ENCODE measurements at places on chromosomes 1 and 21.

DNA sequence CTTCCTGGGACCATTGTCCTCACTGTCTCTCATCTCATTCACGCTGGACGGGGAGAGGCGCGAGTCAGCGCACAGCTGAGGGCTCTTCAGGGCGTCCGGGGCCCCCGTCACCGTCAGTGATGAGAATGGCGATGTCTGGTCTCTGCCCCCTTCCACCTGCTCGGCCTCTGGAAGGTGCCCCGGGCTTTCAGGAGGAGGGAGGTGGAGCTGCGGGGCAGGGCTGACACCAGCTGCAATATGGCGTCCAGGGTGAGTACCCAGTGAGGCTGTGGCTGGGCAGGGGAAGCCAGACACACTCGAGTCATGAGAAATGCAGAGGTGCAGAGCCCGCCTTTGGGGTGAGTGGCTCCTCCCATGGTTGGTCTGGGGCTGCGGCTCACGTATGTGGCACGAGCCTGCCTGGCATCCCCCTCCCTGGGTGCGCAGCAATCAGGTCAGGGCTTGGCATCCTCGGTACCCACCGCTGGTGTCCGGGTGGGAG lies 15.1 kb downstream of the MORN1 start:
- DNase-seq = no peak

- DNase-seq = no peak
These were observed 52.3 kb upstream of the DNAJC6 start for GRCh38 chr1:65256860-65257708.

GRCh38 chr1:226951286-226952117 lies 11.4 kb downstream of the COQ8A start:
- DNase-seq = no peak

- DNase-seq = no peak
These were observed 27.8 kb upstream of the LRRC3 start for GRCh38 chr21:44427241-44428120.
